ENCODE measurements at places on chromosomes 6 and 20.

DNA sequence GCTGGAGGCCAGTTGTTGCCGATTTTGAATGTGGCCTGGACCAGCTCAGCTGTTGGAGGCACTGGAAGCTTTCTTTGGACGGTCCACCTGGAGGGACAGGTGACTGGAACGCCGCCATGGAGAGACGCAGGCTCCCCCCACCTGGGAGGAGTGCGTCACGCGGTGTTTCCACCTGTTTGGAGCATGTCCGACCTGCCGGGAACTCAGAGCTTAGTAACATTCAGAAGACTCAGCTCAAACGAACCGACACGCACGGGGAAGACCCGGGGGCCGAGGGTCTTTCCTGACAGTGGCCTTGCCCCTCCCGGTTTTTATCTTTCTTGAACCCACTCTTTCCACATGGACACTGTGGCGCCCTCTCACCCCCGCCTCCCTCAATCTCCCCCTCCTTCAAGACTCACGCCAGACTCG lies 141.6 kb downstream of the SMOC2 start:
- DNase-seq, result no peak

GRCh38 chr6:105985816-105986632 lies 100.1 kb upstream of the PRDM1 start:
- DNase-seq, result no peak

- no peak for DNase-seq
Observed at GRCh38 chr6:169868458-169868857, 117.0 kb downstream of the ERMARD start.

GRCh38 chr20:45358282-45359068 lies 4.5 kb upstream of the SYS1 start:
- no peak for DNase-seq

- DNase-seq, result no peak
Observed at GRCh38 chr6:169574420-169574819, 127.4 kb downstream of the WDR27 start.

DNA sequence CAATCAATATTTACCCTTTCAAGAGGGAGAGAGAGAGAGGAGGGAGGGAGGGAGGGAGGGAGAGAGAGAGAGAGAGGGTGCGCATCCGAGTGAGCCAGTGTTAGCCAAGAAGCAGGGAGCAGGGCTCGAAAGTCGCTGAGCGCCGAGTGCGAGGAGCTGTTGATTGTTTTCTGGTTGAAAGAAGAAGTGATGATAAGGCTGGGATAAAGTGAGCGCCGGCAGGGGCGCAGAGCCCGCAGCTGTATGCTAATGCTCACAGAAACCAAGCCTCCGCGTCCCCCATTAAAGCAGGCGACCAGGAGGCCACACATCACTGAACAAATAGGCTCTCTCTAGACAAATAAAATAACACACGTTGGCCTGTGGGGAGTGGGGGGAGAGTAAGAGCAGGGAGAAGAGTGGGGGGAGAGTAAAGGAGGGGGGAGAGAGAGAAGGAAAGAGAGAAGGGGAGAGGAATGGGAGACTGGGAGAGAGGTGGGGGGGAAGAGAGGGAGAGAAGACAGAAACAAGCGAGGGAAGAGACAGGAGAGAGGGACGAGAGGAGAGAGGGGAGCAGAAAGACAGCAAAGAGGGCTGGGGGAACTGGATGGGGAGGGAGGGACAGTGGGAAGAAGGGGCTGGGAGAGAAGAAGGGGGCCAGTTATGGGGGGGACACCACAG lies 5.0 kb upstream of the INSM1 start:
- peak; percentile 51 for DNase-seq

- DNase-seq, result no peak
Observed at GRCh38 chr20:52649727-52650126, 322.4 kb upstream of the TSHZ2 start.

- DNase-seq, result no peak
Observed at GRCh38 chr6:151962246-151962846, 154.9 kb downstream of the ESR1 start.

DNA sequence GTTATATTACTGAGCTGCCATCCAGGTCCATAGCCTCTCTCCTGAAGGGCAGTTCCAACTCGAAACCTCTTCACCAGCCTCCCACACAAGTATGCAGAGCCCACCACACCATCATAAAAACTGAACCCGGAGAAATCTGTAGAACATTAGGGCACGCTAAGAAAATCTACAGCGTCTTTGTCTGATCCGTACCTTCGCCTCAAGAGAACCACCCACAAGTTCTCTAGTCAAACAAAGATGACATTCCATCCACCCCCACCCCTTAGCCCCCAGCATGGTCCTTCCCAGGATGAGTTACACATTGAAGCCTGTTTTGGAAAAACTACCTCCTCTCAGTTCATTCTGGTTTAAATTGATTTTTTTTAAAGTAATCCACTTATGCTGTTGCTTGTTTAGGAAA lies 219.7 kb downstream of the ZMYND8 start:
- no peak for DNase-seq

DNA sequence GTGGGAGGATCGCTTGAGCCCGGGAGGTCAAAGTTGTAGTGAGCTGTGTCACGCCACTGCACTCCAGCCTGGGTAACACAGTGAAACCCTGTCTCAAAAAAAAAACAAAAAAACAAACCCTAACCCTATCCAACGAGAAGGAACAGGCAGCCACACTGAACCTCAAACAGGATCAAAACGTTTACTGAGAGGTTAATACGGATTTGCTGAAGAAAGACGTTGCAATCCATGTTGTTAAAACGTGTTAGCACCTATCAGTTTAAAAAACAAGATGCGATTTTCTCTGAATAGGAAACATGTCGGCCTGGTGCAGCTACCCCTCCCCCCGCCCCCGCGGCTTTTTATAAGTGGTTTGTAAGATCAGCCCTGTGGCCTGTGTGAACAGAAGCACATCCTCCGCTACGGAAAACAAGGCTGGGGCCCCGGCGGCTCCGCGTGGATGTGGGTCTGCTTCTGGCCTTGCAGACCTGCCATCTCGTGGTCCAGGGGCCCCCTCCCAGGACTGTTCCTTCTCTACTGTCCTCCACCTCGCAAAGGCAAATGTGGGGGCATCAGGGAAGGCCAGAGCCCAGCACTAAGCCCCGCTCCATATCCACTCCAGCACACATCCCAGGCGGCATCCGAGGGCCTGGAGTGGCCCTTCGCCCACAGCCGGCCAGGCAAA lies 11.4 kb downstream of the SLC2A4RG start:
- peak; percentile 35 for DNase-seq

DNA sequence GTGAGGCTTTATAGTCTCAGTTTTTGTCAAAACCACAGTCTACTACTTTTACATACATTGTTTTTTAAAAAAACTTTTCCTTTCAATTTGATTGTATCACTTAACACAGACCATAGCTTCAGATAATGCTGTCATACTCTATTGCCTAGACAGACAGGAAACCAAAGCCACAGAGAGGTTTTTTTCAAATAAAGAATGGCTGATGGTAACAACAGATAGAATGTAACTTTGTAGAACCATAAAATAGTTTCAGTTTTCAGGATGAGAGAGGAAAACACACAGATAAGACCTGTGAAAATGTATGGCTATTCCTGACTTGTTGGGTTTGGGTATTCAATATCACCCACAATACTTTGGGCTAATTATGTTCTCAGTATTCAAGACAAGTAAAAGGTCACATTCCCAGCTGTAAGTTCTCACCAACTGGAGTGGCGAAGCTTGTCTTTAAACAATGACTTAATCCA lies 94.0 kb downstream of the ADGRG6 start:
- peak; percentile 38 for DNase-seq
